ENCODE measurements at places on chromosomes 6 and 20.

GRCh38 chr6:155341130-155341828, 27.0 kb upstream of the TFB1M start:
- no peak for DNase-seq

GRCh38 chr6:71388068-71388744, 99.6 kb downstream of the OGFRL1 start:
- no peak for DNase-seq

DNA sequence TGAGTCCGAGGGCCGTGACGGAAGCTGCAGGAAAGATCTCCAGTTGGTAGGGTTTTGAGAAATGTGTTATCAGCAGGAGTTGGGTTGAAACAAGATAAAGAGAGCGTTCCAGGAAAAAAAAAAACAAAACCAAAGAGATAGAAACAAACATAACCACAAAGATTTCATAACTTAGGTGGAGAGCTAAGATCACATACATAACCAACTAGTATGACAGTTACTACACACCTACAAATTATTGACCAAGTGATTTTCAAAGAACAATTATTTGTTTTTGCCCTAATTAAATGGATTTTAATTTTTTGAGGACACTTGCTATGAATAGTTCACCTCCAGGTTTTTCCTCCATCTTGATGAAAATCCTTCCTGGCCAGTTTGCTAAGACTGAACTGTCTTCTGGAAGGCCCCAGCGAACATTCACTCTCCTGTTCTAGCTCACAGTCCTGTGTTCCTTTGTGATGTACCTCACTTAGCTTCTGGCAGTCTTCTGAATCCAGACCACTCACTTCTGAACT, 69.4 kb downstream of the SNX9 start:
- no peak for DNase-seq

DNA sequence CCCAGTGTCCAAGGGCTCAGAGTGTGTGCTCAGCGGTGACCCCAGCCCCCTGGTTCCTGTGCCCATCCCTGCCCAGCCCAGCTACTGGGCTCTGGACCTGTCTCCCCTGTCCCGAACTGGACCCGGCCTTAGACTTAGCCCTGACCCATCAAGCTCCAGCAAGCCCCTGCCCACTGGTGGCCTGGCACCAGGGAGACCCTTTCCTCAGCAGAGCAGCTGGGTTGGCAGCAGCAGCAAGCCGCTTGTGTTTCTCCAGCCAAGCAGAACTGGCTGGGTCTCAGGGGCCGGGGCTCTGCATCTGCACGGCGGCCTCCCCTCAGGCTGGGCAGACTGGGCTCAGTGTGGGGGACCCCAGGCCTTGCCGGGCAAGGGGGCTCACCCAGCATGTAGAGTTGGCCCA, 801 bp downstream of the SPDEF start:
- no peak for DNase-seq

- DNase-seq: no peak
Observed at GRCh38 chr20:49276961-49277785, 684 bp downstream of the ZNFX1 start.
